Colonic mucosa (tissue), 4 donors: ENCODE measurements at places on chromosomes 1 and 21.
A peak's percentile ranks its signal among the peaks of the same experiment; 100 is the strongest.

- DNase-seq, result no peak
These were observed 86.6 kb downstream of the ASTN1 start for GRCh38 chr1:177077734-177078499.

GRCh38 chr1:29506678-29507225 lies 270.4 kb downstream of the PTPRU start:
- peak; percentile 8 for DNase-seq

DNA sequence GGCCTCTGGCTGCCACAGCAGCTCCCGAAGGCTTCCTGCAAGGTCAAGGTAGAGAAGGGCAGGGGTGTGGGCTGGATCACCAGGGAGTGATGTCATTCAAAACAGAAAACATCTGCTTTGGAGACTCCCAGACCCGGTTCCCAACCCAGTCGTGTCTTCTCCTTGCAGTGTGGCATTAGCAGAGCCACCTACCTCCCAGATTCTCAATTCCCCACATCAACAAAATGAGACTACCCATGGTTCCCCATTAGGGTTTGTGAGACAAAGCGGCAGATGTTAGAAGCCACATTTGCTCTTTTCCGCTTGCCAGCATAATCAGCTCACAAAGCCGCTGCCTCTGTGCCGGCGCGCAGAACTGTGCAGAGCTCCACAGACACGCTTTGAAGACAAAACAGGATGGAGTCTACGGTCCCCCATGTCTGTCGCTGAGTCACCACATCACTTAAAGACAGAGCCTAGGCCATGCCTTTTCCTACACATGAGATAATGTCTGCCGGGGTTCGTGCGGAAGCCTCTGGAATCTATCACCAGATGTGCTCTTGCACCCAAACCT lies 12.5 kb downstream of the KIF17 start:
- DNase-seq, result no peak

DNA sequence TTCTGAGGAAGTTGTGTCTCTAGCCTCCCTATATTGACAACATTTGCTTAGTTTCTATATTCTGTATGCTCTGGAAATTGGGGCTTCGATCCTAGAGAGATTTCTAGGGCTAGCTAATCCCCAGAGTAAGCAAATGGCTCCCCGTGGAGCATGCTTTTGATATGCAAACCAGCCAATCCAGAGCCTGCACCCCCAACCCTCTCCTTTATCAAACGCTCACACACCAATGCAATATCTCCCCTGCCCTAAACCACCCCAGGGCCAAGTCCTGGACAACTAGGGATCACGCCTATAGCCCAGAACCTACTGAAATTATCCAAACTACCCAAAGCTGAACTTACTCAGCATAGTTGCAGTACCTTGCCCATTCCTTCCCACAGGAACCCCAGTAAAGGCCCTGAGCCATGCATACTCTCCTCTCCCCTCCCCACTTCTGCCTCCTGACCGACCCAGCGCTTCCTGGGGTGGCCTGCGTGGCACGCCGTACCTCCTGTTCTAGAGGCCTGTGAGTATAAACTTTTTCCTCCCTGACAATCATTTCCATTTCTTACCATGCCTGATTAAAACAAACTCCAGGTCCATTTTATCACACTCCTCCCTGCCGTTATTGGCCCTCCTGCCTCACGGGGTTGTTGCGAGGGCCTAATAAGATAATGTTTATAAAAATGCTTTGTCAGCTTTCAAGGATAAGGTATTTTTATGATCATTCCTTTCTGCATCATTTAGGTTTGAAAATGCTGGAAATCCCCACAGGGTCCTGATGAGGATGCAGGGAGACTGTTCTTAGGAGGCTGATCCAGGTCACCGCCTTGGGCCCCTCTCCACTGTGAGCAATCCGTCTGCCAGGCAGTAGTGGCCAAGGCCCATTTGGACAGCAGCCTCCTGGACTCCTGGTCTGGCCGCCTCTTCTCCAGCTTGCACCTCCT lies 102.7 kb downstream of the TENT5C start:
- no peak for DNase-seq

DNA sequence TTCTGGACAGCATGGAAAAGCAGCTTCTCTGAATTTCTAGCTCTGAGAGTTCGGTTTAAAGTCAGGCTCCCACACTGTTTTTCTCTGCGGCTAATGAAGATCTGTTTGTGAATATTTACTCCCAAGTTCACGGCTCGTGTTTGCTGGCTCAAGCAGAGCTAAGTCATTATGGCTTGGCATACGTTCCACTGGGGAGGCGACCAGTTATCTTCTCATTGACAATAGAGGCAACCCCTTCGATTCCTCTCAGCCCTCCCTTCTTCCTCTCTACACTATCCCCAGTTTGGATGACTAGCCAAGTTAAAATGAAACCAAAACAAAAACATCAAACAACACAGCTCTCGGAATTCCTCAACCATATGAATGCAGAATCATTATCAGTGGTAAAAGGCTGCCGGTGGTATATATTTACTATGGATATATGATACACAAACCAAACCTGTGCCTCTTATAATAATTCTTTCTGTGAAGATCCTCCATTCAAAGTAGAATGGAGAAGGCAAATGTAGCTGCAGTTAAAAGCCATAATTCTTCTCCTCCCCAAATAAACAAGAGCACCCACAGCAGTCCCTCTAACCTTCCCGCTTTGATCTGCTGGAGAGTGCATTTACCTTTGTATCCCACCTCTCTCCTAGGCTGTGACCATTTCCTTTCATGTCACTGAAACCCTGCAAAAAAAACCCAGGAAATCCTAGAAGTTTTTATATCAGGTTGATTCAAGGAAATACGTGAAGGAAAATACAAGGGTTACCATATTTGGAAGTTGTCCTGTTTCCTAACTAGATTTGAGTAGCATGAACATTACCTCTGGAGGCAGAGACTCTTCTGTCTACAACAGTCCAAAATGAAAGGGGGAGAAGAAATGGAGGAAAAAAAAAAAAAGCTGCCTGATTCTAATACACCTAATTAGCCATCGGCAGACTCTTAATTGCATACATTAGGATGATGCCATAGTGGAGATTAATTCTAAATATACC lies 108.3 kb upstream of the USH2A start:
- DNase-seq, result no peak

DNA sequence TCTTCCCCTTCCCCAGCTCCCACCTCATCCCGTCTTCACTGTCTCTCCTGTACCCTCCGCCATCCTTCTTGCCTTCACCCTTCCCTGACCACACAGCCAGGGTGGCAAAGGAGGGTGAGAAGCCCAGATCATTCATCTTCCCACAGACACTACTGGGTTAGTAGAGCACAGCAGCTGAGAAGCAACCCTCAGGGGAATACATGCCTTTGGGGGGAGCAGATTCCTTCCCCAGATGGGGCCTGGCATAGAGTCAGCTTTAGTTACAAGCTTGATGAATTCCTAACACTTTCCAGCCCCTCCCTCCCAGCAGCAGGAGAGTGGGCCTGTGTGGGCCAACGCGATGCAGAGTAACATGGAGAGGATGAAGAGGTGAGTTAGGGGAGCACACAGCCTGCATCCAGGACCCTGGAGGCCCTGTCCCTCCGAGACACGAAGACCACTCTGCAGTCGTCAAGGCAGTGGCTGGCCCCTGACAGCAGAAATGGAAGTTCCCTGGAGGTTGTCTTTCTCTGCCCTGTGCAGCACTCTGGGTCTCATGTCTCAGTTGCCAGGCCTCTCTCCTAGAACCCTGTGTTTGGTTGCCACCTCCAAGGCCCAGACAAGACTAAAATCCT lies 8.8 kb upstream of the BTG2 start:
- DNase-seq, result no peak
